Fibroblast of mammary gland (primary cell): ENCODE measurements at places on chromosomes 5 and 9.

DNA sequence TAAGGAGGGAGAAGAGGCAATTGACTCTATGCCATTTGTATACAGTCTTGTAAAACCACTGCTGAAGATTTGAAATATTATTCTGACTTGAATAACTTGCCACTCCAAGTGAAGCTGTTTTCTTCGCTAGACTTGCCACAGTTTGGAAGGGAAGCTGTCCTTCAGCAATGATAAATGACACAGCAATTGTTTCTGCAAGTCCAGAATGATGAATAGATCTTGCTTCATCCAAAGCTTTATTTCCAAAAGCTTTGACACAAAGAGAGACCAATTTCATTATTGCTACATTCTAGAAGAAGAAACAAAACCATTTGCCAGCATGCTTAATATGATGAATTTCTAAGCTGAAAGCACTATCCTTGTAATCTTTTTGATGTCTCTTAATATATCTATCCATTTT, 73.7 kb downstream of the ZNF366 start:
- DNase-seq = peak; percentile 49

GRCh38 chr9:101840694-101841188, 102.3 kb upstream of the GRIN3A start:
- no peak for DNase-seq

- DNase-seq = no peak
Observed at GRCh38 chr9:30280229-30280900, 2104.1 kb upstream of the ACO1 start.

DNA sequence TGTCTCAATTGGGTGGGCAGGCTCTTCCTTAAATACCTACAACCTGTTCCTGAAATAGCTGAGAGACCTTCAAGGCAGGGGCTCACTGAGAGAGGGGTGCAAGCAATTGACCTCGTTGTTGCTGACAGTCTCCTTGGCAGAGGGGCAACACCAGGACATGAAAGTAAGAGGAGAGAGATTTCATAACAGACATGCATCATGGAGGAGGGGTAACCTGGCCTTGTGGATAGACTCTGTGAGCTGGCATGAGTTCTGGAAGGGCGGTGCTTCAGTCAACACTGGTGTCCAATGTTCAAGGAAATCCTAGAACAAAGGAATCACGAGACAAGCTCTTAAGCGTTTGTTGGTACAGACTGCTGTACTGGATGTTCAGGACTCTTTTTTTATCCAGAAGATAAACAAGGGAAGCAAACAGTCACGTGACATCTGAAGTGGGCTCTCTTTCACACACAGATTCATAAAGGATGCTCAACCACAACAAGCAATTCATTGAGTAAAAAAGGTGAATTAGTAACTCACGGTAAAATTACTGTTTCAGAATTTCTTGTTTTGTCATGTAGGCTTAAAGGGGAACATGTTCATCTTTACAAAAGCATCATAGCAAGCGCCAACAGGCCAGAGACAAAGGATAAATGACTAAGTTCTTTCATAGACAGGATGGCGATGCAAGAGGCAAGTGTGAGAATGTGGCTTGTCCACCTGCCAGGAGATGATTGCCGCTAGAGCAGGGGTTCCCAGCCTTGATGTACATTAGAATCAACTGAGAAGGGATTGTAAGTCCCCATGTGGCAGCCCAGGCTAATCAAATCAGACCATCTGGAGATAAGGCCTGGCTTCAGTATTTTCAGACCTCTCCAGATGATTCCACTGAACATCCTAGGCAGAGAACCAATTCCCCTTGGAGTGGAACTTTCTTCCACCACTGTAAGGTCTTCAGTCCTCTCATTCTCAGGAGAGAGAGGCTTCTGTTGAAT, 20.7 kb downstream of the ANKRA2 start:
- DNase-seq = no peak

GRCh38 chr5:110854200-110854599, 115.4 kb downstream of the SLC25A46 start:
- peak; percentile 12 for DNase-seq

GRCh38 chr5:38913714-38914113, 67.9 kb downstream of the OSMR start:
- DNase-seq = peak; percentile 15

GRCh38 chr5:41795125-41795524, 75.1 kb downstream of the OXCT1 start:
- no peak for DNase-seq

GRCh38 chr5:67983251-67984110, 232.1 kb upstream of the PIK3R1 start:
- peak; percentile 85 for DNase-seq

GRCh38 chr9:132003319-132003704, 76.4 kb downstream of the MED27 start:
- DNase-seq = no peak

- DNase-seq = no peak
Observed at GRCh38 chr5:142701673-142702311, 15.9 kb upstream of the FGF1 start.

- no peak for DNase-seq
Observed at GRCh38 chr9:132980157-132980556, 1.7 kb downstream of the GFI1B start.

DNA sequence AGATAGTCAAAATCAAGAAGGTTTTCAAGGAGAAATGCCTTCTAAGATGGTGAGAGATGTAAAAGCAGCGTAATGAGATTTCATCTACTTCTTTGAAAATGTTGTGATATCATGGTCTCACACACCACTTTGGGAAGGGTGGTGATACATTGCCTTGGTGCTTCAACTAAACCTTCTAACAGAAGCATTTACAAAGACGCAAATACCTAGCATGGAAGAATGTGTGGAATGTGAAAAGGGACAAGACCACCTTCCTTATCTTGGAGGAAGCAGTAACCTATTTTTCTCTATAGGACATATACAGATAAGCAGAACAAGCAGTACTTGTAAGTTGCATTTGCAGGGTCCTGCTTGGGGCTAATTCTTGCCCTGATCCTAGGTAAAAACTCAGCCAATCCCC, 38.8 kb downstream of the PCA3 start:
- no peak for DNase-seq

DNA sequence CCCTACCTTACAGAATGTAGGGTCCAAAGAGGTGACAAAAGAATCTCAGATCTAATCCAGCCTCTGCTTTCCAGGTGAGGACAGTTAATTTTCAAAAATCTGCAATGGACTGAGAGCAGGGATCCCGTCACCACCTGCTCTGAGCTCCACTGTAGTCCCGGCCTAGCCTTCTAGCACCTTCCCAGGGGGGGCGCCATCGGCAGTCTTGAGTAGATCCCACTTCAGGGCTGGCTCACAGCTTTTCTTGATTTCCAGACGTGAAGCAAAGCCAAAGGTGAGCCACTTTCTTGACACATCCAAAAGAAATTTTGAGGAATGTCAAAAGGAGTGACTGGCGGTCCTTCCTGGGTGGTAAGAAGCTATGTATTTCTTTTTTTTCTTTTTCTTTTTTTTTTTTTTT, 114.1 kb downstream of the SYK start:
- peak; percentile 40 for DNase-seq

DNA sequence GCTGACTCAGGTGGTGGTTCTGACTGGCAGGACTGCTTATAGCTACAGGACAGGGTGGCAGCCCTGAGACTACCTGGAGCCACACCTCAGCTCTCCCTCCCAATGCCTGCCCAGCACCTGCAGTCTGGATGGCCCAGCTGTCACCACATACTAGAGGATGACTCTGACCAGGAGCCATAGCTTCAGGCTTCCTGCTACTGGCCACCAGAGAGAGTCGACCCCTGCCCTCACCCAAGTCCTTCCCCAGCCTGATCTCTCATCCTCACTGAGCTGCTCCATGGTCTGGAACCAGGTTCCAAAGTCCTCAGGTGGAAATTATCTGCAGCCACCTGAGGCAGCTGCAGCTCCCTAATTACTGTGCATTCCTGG, 25.6 kb upstream of the TDRD7 start:
- DNase-seq = no peak

DNA sequence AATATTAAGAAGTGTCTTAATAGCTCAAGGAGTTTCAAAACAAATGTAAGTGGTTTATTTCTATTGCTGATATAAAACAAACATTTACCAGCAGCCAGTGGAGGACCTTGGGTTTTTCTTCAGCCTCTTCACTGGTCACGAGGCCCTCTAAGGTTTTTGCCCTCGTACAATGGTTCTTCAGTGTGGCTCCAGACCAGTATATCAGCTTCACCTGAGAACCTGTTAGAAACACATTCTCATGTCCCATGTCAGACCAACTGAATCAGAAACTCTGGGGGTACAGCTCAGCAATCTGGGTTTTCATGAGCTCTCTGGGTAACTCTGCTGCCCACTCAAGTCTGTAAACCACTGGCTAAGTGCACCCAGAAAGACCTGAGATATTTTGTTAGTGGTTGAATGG, 12.9 kb downstream of the WWC1 start:
- no peak for DNase-seq

- DNase-seq = peak; percentile 72
Observed at GRCh38 chr9:757246-757881, 84.1 kb upstream of the DMRT1 start.

- peak; percentile 35 for DNase-seq
Observed at GRCh38 chr5:112762113-112762810, 24.6 kb downstream of the APC start.

GRCh38 chr5:33891788-33892619, at the start of gene ADAMTS12:
TSS of gene ADAMTS12 (minus strand) at chr5:33891990. CDS start at chr5:33891856, 134 bp downstream.
- peak; percentile 76 for DNase-seq

DNA sequence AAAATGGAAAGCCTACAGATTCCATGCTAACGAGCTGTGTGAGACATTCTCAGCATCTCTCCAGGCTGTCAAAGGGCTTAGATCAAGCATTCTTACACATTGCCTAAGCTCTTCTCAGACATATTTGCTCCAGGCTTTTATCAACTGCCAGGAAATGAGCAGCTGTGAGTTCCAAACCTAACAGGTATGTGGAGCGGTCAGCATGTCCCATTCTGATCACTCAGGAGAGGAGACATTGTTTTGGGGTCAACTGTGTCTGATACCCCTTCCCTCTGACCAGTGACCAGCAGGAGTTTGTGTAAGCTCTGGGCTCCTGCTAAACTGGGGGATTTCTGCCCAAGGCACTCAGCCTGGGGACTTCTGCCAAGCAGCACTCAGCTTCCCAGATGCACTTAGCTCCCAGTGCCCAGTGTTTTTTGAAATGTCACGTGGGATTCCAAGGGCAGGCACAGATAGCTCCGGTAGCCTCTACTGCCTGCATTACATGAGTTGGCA, 229.1 kb downstream of the SEC61B start:
- no peak for DNase-seq

- DNase-seq = no peak
Observed at GRCh38 chr5:20224046-20224445, 236.0 kb upstream of the CDH18 start.

DNA sequence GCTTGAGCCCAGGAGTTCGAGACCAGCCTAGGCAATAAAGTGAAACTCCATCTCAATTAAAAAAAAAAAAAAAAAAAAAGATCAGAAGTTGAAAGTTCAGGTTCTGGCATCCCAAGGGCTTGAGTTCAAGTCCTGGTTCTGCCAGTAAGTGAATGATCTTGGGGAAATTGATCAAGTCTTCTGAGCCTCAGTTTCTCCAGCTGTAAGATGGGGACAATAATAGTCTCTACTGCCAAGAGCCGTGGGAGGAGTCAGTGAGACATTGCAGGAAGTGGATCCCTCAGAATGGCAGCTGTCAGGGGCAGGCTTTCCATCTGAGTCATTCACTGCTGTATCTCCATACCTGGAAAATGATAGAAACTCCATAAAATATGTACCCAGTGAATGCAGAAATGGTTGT, 37.8 kb upstream of the FUBP3 start:
- DNase-seq = no peak

DNA sequence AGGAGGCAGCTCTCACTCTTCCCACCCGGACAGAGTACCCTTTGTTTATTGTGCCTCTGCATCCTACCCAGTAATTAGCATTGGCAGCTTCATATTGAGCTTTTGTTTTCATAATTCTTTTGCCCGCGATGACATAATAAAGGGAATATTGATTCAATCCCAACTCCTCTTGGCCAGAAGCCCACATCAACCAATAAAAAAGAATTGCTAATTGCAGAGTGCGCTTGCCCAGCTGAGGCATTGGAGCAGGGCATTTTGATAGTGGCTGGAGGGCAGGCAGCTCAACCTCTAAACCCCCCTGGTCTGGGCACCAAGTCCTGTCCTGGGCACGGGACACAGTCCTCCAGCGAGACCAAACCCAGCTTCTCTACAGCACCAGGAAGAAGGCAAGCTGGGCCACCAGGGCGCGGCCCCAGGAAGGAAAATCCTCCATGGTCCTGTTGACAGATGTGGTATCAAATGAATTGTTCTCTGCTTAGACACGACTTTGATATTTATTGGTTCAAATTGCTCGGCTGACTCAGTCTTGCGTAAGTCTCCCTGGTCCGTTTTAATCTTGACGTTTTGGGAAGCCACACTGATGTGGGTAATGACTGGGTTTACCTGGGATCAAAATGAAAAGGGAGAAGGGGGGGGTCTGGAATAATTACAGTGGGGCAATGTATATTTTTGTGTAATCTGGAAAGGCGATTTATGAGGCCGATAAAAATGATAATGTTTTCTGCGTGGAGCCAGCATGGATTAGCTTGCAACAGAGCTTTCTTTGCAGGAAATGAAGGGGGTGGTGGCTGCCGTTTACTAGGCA, 220.7 kb upstream of the MSX2 start:
- peak; percentile 60 for DNase-seq

GRCh38 chr5:208449-209114, 9.4 kb downstream of the CCDC127 start:
- no peak for DNase-seq

DNA sequence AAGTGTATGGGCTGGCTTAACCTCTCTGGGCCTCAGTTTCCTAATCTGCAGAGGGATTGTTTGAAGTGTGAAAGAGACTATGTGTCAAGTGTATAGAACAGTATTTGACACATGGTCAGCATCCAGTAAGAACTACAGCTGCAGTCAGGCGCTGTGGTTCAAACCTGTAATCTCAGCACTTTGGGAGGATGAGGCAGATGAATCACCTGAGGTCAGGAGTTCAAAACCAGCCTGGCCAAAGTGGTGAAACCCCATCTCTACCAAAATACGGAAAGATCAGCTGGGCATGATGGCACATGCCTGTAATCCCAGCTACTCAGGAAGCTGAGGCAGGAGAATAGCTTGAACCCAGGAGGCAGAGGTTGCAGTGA, 31.9 kb upstream of the STING1 start:
- peak; percentile 6 for DNase-seq

- DNase-seq = peak; percentile 67
Observed at GRCh38 chr9:114174876-114175771, 19.8 kb downstream of the COL27A1 start.

DNA sequence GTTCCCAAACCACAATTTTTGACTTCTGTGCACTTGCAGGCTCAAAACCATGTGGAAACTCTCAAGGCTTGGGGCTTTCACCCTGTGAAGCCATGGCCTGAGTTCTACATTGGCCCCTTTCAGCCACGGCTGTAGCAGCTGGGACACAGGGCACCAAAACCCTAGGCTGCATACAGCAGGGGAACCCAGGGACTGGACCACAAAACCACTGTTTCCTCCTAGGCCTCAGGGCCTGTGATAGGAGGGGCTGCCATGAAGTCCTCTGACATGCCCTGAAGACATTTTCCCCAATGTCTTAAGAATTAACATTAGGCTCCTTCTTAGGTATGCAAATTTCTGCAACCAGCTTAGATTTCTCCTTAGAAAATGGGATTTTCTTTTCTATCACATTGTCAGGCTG, 312.1 kb upstream of the TUSC1 start:
- no peak for DNase-seq
